ENCODE measurements at places on chromosomes 12 and 14.

GRCh38 chr14:36521598-36522345 lies 1.7 kb upstream of the NKX2-1 start:
- DNase-seq: no peak

DNA sequence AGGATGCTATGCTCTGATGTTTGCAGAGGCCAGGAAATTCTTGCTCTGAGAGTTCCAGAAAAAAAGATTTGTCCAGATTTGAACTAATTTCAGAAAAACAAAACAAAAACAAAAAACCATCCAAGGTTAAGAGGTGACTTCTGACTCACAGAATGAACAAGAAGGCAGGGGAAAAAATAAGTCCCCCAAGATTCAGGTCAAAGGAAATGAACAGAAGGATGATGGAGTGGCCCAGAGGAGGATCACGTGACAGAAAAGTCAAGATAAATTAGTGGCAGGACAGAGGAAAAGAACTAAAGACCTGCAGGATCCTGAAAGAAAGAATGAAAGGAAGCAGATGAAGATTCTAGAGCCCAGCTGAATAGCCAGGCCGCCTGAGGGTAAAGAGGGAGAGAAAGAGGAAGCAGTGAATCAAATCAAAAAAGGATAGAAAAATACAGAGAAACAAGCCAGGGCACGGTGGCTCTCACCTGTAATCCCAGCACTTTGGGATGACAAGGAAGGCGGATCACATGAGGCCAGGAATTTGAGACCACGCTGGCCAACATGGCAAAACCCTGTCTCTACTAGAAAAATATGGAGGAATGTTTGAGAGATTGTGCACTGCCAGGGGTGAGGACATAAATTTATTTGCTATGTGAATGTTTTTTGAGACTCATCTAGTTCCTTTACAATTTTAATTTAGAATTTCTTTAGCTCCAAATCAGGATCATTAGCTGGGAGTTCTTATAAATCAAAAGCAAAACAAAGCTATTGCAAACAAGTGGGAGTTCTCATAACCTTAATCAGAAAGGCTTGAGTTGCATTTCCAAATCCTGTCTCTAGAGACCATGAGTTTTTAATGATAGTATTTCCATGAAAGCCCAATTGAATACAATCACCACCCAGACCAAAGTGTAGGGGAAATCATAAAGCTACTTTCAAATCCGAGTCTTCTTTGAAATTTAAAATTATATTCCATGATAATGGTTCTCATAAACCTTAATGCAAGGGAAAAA lies 217.1 kb upstream of the PLEKHG7 start:
- DNase-seq: peak; percentile 63

DNA sequence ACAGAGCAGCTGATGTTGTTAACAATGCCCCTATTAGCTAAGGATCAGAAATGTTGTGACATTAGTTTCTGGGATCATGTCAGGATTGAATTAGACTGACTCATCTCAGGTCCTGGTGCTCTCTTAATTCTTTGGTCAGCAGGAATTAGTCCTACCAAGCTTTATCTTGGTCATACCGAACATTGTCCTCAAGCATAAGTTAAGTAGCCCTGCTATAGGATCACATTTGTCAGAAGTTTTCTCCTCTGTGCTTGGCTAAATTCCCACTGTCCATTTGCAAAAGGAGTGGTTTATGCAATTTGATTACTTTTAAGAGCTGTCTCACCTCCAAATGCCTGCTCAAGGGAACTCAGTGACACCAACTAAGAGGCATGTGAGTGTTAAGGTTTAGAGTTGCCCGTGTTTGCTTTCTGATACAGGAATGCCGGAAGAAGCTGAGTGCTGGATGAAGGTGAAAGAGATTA lies 48.4 kb upstream of the IFNG-AS1 start:
- peak; percentile 61 for DNase-seq

- peak; percentile 54 for DNase-seq
These were observed 40.8 kb downstream of the SPATA7 start for GRCh38 chr14:88426271-88426670.

GRCh38 chr12:91663310-91663709 lies 480.7 kb upstream of the DCN start:
- DNase-seq: no peak

GRCh38 chr12:123022846-123023245 lies 42.4 kb downstream of the ARL6IP4 start:
- no peak for DNase-seq

GRCh38 chr12:110498984-110499706 lies 2.8 kb downstream of the VPS29 start:
- DNase-seq: peak; percentile 57

DNA sequence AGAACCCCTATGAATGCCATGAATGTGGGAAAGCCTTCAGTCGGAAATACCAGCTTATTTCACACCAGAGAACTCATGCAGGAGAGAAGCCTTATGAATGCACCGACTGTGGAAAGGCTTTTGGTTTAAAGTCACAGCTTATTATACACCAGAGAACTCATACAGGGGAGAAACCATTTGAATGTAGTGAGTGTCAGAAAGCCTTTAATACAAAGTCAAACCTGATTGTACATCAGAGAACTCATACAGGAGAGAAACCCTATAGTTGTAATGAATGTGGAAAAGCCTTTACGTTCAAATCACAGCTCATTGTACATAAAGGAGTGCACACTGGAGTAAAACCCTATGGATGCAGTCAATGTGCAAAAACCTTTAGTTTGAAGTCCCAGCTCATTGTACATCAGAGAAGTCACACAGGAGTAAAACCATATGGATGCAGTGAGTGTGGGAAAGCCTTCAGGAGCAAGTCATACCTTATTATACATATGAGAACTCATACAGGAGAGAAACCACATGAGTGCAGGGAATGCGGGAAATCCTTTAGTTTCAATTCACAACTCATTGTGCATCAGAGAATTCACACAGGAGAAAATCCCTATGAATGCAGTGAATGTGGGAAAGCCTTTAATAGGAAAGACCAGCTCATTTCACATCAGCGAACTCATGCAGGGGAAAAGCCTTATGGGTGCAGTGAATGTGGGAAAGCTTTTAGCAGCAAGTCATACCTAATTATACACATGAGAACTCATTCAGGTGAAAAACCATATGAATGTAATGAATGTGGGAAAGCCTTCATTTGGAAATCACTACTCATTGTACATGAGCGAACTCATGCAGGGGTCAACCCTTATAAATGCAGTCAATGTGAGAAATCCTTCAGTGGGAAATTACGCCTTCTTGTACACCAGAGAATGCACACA lies 22.3 kb downstream of the ZNF268 start:
- peak; percentile 40 for DNase-seq

DNA sequence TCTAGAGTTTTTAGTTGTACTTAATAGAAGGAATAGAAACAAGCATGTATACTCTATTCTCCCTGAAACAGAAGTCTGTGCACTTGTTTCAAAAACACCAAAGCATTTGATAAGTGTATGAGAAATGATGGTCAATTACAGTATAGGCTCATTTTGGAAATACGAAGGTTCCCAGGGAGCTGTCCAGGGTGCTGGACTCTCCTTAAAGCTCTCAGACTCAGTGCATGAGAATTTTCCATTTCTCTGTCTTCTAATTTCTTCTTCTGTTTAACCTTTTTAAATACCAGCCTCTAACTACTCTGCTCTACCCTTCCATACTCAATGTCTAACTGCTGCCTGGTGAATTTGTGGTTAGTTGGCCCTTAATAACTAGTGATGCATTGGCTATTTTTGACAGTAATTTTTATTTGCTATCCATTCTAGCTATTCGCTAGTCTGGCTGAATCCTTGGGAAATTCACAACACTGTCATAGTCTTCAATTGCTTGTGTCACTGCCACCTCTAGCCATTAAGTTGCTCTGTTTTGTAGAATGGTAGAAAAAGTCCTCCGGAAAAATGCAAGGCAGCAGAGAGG lies 229.2 kb downstream of the NRXN3 start:
- peak; percentile 50 for DNase-seq

- DNase-seq: no peak
These were observed 61.5 kb upstream of the PLEKHG7 start for GRCh38 chr12:92641291-92641690.

- DNase-seq: peak; percentile 84
These were observed 139.8 kb downstream of the TSPAN9 start for GRCh38 chr12:3216726-3217682.

DNA sequence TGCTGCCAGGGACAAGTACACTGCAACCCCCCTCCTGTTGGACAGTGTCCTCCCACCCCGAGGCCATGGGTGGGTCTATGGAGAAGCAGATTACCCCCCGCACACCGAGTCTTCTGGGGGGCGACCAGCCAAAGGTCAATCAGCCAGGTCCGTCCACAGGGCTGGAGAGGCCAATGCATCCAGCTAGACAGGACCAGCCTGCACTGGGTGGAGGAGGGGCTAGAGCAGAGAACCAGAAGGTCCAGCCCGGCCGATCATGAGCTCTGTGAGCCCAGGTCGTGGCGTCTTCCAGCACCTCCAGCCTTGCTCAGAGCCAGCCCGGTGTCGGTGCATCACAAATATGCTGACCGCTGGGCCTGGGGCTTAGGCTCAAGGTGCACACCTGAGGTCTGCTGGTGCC lies 8.2 kb upstream of the ADSS1 start:
- DNase-seq: no peak

GRCh38 chr14:74368026-74368425 lies 19.8 kb downstream of the VRTN start:
- DNase-seq: no peak

DNA sequence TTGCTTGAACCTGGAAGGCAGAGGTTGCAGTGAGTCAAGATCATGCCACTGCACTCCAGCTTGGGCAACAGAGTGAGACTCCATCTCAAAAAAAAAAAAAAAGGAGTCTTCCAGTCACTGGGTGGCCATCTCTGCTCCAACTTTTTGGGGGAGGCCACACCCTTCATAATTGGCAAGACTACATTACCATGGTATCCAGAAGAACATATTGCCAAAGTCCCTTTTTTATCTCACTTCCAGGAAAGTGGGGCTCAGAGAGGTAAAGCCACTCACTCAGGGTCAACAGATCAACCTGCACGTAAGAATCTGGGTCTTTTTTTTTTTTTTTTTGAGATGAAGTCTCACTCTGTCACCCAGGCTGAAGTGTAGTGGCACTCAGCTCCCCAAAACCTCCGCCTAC lies 5.0 kb upstream of the CD63 start:
- DNase-seq: no peak

GRCh38 chr14:58824106-58824505 lies 186.3 kb downstream of the DACT1 start:
- peak; percentile 27 for DNase-seq

GRCh38 chr12:29752121-29752520 lies 31.6 kb downstream of the TMTC1 start:
- no peak for DNase-seq

DNA sequence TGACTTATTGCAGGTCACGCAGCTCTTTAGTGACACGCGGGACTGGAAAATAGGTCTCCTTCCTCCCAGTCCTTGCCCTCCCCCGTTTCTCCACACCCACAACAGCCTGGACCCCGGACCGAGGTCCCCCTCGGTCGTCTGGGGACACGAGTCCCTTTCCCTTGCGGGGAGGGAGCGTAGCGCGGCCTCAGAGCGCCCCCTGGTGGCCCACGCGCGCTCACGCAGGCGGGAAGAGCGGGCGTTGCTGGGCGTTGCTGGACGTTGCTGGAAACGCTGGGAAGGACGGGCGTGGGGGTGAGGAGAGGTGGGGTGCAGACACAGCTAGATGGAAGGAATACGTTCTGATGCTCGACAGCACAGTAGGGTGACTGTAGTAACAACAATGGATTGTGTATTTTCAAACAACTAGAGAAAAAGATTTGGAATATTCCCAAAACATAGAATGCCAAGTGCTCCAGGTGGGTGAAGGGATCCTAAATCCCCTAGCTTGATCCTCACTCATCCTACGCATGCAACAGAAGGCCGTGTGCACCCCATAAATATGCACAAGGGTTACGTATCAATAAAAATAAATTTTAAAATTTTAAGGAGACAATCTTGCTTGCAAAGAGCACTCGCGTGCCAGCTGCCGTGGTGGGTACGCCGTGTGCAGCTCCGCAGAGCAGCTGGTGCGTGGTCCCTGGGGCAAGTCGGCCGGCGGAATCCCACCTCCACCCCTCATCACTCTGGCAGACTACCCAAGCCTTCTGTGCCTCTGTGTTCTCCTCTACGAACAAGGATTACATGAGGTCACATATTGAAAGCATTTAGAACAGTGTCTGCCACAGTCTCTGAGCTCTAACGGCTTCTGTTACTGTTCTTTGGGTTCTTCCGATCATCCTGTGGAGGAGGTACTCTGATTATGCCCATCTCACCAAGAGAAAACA lies 87.4 kb downstream of the B4GALNT3 start:
- DNase-seq: peak; percentile 30

GRCh38 chr14:50375760-50376159 lies 20.9 kb downstream of the CDKL1 start:
- DNase-seq: no peak

DNA sequence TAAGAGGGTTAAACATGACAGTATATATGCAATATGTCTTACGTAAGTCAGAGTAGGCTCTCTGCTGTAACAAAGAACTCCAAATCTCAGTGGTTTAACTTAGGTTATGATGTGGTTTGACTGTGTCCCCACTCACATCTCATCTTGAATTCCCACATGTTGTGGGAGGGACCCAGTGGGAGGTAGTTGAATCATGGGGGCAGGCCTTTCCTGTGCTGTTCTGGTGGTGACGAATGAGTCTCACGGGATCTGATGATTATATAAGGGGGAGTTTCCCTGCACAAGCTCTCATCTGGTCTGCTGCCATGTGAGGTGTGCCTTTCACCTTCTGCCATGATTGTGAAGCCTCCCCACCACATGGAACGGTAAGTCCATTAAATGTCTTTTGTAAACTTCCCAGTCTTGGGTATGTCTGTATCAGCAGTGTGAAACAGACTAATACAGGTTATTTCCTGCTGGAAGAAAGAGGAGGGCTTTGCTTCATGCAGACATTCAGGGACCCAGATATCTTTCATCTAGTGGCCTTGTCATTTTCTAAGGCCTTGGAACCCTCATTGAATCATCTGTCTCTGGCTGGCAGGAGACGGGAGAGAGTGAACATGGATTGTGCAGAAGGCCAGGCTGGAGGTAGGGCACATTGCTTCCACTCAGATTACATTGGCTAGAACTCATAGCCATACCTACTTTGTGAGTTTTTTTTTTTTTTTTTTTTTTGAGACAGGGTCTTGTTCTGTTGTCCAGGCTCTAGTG lies 96.1 kb downstream of the CRADD start:
- peak; percentile 93 for DNase-seq

DNA sequence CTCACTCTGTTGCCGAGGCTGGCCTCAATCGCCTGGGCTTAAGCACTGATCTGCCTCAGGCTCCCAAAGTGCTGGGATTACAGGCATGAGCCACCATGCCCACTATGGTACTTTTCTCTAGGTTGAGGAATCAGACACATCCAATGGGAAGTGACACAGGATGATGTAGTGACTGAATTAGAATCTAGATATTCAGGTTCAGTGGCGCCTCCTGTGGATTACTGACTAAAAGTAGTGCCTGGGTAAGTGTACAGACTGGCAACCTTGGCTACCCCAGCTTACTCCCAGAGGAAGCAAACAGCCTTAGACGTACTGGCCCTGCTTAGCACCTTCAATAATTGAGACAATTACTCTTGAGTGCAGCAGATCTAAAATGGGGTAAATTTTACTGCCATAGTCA lies 22.8 kb downstream of the GALNT8 start:
- no peak for DNase-seq

GRCh38 chr12:51863933-51864832 lies 15.7 kb upstream of the FIGNL2 start:
- DNase-seq: no peak

All from fibroblast of mammary gland (primary cell).